CD4-positive, alpha-beta T cell treated with Interleukin-2 at 100 ng/mL for 4 hours (primary cell): ENCODE measurements at places on chromosomes 6 and 20.

GRCh38 chr6:16496210-16496609 lies 257.8 kb downstream of the GMPR start:
- DNase-seq: peak; percentile 38

DNA sequence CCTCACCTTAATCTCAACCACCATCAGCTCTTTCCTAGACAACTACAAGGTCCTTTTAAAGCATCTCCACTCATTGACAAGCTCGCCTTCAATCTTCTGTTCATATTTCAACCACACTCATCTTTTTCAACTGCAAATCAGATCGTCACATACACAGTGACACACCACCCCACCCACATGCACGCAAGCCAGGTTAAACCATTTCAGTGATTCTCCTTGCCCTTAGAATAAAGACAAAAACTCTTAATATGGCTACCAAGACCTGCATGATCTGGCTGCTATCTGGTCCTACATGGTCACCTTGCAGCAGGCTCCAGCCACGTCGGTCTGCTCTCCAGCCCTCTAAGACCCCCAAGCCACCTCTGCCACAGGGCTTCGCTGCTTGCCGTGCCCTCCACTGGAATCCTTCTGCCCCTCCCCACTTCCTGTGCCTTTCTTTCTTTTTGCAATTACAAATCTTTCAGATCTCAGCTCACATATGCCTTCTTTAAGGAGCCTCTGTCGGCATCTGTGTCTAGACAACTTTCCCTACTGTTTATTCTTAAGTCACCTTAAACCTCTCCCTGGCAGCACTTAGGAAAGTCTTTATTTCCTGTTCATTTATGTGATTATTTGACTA lies 507.3 kb upstream of the ARID1B start:
- DNase-seq: no peak

- no peak for DNase-seq
These were observed 901 bp downstream of the KCNK15 start for GRCh38 chr20:44746367-44747165.

- no peak for DNase-seq
These were observed 231.4 kb downstream of the FOXC1 start for GRCh38 chr6:1841136-1841535.

GRCh38 chr6:106546261-106546690 lies 83.0 kb downstream of the RTN4IP1 start:
- DNase-seq: peak; percentile 53

GRCh38 chr6:45737331-45738056 lies 278.2 kb downstream of the CLIC5 start:
- DNase-seq: no peak

DNA sequence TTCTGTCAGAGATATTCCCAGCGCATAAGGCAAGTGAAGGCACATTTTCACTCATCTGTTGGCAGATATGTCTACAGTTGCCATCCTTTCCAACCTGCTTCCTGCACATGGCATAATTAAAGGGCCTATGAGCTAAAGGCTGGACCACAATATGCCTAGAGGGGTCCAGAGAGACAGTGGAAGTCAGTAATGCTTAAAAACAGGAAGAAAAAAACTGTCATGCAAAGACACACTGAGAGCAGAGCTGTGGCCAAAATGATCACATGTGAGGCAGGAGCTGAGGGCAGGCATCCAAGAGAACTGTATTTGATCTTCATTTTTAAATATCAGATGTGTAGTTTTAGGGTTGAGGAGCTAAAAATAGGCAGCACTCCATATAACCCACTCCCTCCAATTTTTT lies 125.0 kb upstream of the BACH2 start:
- no peak for DNase-seq

DNA sequence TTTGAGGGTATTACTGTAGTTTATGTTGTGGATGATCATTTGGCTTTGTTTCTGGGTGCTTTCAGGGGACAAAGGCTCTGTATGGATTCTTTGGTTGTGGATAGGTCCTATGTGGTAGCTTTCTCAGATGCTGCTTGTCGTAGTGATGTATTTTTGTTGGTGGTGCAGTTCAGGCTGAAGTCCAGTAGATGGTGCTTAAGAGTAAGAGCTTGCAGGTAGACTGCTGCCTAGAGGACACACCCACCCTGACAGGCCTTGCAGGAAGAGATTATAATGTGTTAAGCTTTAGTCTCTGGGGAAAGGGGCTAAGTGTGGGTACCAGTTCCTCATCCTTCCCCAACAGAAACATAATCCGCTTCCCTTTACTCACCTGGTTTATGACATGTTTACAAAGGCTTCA lies 62.6 kb upstream of the ADGRB3 start:
- DNase-seq: no peak

- DNase-seq: no peak
These were observed 475.4 kb downstream of the EYS start for GRCh38 chr6:65231616-65232015.

- no peak for DNase-seq
These were observed 131.6 kb upstream of the ID4 start for GRCh38 chr6:19705606-19706005.

DNA sequence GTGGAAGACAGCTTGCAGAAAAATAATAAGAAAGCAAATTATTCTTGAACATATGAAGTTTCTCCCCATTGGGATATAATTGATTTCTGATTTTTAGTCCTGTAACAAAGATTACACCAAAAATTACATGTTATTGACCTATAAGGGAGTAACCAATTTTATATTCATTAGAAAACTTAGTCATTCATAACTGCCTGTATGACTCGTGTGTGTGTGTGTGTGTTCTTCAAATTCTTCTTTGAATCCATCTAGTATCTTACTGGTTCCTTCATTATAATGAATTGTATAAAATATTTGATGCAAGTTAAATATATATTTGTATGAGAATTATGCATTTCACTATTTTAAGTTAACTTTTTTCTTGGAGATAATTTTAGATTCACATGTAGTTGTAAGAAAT lies 310.4 kb downstream of the HAO1 start:
- DNase-seq: no peak

DNA sequence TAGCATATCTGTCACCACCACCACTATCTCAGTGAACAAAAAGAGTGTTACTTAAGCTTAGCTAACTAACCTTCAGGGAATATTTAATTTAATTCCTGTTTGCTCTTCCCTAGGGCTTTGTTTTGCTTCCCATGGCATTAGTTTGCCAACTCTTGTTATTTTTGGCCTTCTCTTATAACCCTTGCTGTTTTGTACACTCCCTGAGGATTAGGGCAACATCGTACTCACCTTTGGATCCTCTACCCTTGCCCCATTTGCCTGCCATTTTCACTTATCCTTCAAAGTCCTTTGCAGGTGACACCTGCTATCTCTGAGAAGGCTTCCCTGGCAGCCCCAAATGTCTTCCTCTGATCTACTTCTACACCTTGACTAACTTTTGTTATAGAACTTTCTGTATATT lies 23.7 kb downstream of the ACOT13 start:
- DNase-seq: no peak

DNA sequence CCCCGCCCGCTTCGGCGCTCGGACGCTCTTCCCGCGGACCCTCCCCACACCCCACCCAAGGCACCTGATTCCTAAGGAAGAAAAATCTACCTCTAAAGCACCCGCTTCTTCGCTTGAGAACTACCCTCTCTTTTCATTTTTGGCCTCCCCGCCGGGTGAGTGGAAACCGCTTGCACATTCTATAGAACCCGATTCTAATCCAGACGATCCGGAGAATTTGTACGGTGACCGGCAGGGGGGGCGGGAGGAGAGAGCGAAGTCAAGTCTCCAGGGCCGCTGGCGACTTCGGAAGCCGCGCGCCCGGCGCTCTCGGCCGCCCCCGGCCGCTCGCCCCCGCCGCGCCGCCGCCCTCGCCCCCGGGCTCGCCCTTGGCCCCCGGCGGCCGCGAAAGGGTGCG lies at the start of gene RBM24:
Gene RBM24, plus strand, starts transcription at position 262 of the 397 bp plus-strand sequence. CDS start 221 bp downstream, outside the sequence.
- DNase-seq: no peak

GRCh38 chr6:117932676-117933075 lies 25.6 kb downstream of the SLC35F1 start:
- no peak for DNase-seq

GRCh38 chr6:63672582-63673129 lies 37.1 kb downstream of the PHF3 start:
- DNase-seq: no peak

GRCh38 chr6:111550195-111550594 lies 55.5 kb downstream of the TRAF3IP2 start:
- no peak for DNase-seq

GRCh38 chr20:5316188-5317158 lies at the start of gene PROKR2:
Gene PROKR2, minus strand, starts transcription at chr20:5316954. Its CDS starts 2,585 bp downstream, at chr20:5314369.
- no peak for DNase-seq

- no peak for DNase-seq
These were observed 932 bp upstream of the UBR2 start for GRCh38 chr6:42562788-42563405.

DNA sequence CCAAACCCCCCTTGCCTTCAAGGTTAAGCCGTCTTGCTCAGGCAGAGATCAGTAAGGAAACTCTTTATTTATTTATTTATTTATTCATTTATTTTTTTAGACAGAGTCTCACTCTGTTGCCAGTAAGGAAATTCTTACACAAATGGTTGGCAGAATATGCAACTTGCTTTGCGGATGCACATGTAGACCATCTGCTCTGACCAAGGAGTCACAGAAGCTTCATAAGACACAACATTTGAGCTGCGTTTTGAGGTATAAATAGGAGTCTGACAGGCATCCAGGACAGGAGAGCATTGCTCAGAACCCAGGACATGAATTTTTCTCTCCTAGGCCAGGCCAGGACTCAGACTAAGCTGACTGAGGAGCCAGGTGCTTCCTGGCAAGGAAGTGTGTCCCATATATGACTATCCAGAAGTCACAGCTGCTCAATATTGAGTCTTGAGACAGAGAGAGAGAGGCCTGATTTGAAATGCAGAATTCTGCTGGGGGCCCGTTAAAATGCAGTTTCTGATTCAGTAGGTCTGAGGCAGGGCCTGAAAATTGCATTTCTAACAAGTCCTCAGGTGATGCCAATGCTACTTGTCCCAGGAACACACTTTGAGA lies 43.9 kb downstream of the HLA-A start:
- DNase-seq: no peak

DNA sequence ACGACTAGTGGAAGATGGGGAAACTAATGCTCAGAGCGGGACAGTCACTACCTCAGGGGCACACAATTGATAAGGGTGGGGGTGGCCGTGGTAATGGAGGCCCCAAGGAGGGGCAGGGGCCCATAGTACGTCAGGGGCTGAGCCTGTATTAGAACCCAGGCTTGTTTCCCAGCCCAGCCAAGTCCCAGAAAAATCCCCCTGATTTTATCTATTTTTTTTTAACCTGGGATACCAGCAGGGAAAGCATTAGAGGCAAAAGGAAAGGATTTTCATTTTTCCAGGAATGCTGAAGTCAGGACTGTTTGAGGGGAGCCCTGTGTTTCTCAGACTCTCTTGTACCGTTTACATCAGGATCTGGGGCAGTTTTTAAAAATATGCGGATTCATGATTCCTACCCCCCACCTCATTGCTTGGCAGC lies 382 bp downstream of the MYH7B start:
- DNase-seq: no peak

DNA sequence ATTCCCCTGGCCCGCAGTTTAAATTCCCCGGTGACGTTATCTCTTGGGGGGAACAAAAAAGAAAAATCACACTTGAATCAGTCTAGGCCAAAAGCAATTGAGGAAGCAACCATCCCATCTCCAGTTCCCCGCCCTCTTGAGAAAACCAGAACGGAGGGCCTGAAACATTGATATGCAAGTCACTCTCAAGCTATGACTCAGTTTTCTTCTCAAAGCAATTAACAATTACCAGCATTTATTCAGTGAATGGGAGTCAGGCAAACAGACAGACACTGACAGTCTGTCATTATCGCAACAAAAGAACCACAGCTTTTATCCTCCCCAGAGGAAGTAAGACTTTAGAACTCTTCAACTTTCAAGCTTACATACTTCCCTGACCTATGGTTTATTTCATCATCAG lies 100.9 kb downstream of the OPRM1 start:
- no peak for DNase-seq

GRCh38 chr6:54390362-54390761 lies 82.1 kb downstream of the TINAG start:
- DNase-seq: no peak

- peak; percentile 57 for DNase-seq
These were observed 207.9 kb downstream of the ERMARD start for GRCh38 chr6:169959136-169960002.

DNA sequence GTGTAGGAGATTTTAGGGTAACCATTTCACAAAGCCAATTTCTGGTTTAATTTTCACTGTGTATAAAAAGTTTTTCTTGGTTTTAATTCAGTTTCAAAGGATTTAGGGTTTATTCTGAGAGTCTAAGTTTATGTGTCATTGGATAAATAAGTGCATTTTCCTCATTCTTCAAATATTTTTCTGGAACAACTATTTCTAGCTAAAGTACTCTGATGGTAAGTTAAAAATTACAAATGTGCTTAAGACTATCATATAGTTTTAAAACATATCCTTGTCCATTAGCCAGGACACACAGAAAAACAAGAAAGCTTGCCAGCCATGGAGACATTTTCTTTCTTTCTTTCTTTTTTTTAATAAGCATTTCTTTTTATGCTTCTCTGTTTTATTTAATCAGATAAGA lies 333.0 kb downstream of the RFPL4B start:
- no peak for DNase-seq

DNA sequence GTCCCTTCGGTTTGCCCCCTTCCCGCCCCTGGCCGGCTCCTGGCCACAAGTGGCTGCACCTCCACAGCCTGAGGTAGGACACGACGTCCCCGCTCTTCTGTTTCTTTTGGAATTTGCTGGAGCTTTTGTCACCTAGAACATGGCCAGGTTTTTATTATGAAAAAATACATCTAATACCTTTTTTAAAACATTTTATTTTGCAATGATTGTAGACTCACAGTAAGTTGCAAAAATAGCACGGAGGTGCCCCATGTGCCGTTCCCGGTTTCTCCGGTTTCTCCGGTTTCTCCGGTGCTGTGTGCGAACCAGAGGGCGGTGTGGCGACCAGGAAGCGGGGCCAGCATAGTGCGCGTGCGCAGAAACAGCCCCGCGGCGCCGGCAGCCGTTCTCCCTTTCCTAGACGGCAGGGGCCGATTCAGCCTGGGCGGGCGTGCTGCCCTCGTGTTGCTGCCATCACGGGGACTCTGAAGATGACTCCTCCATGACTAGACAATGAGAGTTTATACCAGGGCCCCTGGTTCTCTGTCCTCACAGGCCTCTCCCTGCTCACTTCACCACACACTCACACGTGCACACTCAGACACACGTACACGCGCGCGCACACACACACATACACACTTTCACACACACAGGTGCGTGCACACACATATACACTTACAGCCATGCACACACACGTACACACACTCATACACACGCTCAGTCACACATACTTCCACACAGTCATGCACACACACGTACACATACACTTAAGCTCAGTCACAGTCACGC lies 102.1 kb downstream of the TMEM242 start:
- peak; percentile 82 for DNase-seq

- DNase-seq: no peak
These were observed 13.7 kb downstream of the PHF3 start for GRCh38 chr6:63649269-63649668.

GRCh38 chr20:63174309-63175037 lies 41.5 kb downstream of the YTHDF1 start:
- DNase-seq: no peak

- DNase-seq: no peak
These were observed 731 bp downstream of the TUBB2B start for GRCh38 chr6:3226481-3227362.

GRCh38 chr6:64280569-64280968 lies 645.0 kb downstream of the PHF3 start:
- no peak for DNase-seq
